Stimulated activated CD8-positive, alpha-beta memory T cell treated with anti-CD3 and anti-CD28 coated beads, Interleukin-2, amount 100 ng/mL, for 1 hour (primary cell): ENCODE measurements at places on chromosomes 16 and 17.

GRCh38 chr16:20323591-20324117, 3.7 kb downstream of the GP2 start:
- DNase-seq: no peak

- DNase-seq: no peak
Observed at GRCh38 chr17:78591263-78591671, 14.1 kb upstream of the DNAH17 start.

GRCh38 chr16:61836804-61837393, 199.3 kb downstream of the CDH8 start:
- DNase-seq: no peak

- DNase-seq: no peak
Observed at GRCh38 chr17:68420065-68420464, 37.2 kb downstream of the WIPI1 start.

DNA sequence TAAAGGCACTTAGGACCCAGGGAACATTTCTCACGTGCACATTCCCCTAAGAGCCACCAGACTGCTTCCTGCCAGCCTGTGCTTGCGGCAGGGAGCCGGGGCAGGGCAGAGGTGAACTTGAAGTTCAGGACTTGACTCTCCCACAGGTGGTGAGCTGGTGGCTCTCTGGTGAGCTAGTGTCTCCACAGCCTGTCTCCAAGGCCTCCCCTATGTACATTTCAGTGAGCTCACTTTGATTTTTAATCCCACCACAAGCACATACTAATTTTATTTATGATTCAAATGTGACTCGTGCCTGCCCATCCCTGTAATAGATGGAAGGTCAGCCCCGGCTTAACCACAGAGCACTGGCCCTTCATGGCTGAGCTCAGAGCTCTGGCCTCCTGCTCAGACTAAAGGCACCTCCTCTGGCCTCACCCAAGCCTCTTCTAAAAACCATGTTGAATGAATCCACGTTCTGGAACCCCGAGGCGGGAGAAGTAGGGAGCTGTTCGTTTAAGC, 9.2 kb downstream of the SNN start:
- no peak for DNase-seq

DNA sequence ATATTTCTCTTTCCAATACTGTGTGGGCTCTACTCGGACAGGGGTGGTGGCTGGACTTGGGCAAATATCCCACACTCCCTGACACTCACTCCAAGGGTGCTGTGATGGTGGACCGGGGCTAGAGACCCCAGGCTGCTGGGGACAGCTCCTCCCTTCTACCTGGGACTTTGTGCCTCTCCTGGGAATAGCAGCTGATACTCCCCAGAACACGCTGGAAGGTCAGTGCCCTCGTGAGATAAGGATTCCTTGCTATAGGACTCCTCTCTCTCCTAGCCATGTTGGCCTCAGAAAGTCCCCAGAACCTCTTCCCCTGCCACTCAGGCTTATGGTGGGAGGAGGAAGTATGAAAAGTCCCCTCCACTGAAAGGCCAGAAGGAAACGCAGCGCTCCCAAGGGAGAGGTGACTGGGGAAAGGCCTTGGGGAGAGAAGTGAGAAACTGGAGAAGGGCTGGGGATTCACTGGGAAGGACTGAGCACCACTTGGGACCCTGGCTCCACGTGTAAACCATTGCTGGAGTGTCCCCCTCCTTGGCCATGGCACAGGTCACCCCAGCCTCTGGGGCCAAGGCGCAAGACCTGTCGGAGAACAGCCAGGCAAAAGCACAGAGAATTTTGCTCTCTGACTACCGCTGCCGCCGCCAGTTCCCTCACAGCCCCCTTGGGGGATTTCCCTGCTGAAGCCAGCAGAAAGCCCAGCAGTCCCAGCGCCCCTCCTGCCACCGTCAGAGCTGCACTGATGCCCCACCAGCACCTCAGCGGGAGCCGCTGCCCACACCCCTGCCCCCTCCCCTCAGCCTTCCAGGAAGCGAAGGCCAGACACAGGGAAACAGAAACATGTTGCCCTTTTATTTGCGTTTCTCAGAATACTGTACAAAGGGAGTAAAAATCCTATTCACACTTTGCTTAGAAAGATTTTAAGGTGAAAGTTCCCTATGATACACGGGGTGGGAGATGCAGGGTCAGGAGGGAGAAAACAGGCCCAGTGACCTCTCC, 2.1 kb upstream of the GSDMB start:
- DNase-seq: no peak

- no peak for DNase-seq
Observed at GRCh38 chr17:49993423-49994060, 1.5 kb downstream of the DLX3 start.

- DNase-seq: no peak
Observed at GRCh38 chr17:77426676-77427386, 286.1 kb downstream of the SEC14L1 start.

GRCh38 chr17:81865733-81866439, 5.3 kb downstream of the ARHGDIA start:
- DNase-seq: no peak

DNA sequence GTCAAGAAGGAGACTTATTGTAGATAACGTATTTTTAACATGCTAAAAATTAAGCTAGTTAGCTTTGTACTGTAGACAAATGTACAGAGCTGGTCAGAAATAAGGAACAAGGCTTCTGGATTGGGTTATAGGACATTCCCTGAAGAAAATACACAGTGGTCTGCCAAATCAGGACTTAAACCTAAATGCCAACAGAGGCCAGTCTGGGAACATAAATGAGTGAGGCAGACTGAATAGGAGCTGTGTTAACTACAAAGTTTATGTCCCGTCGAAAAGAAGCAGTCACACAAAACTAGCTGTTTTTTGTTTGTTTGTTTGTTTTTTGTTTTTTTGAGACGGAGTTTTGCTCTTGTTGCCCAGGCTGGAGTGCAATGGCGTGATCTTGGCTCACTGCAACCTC, 120.4 kb upstream of the C17orf78 start:
- no peak for DNase-seq

DNA sequence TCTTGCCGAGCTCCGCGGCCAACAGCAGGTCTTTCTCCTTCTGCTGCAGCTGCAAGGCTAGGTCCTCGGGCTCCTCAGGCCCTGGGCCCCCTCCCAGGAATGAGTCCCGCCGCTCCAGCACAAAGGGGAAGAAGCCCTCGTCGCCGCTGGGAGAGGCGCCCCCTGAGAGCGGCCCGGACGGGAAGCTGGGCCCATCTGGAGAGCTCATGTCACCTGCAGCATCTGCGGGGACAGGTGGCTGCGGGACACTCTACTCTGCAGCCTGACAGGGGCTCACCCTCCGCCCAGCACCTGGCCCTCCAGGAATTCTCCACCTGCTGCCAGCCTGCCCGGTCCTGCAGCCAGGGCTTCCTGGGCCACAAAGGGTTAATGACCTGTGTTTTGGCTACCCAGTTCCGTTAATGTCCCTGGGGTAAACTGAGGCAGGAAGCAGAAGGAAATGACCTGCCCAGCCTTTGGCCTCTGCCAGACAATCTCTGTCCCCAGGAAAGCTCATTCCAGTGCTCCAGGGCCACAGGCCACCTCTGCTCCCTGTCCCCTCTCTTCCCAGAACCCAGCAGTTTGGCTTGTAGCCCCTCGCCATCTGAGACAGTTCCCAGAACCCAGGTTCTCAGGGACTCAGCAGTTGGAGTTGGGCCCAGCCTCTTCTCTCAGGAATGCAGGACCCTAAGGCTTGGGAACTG, 1.3 kb downstream of the BICDL2 start:
- no peak for DNase-seq

- no peak for DNase-seq
Observed at GRCh38 chr16:57341441-57342303, 16.9 kb upstream of the CCL22 start.

GRCh38 chr17:49987681-49988441, 7.2 kb downstream of the DLX3 start:
- no peak for DNase-seq

DNA sequence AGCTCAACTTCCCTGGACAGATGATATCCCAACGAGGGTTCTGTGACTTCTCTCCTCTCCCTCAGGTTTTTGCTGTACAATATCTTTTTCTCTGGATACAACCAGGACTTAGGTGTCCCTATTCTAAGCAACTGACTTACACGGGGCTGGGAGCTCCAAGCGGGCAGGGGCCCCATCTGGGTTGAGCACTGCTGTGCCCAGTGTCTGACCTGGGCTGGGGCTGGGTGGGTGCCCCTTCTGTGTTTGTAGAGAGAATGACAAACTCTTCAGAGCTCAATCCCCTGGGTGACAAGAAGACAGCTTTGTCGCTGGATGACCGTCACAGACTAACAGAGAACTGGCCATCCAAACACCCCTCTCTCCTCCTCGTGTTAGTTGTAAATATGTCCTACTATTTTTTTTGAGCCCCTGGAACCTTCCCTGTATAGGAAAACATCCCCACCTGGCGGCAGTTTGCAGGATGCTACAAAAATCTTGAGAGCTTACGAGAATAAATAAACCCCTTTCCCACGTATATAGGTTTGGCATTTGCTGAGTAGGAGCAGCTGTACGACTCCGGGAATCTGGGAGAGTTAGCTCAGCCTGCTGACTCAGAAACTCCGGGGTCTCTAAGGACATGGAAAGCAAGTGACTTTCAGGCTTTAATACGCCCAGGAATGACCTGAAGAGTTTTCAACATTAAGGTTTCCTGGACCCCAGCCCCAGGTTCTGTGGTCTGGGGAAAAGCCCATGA, 23.7 kb upstream of the RCVRN start:
- DNase-seq: no peak

DNA sequence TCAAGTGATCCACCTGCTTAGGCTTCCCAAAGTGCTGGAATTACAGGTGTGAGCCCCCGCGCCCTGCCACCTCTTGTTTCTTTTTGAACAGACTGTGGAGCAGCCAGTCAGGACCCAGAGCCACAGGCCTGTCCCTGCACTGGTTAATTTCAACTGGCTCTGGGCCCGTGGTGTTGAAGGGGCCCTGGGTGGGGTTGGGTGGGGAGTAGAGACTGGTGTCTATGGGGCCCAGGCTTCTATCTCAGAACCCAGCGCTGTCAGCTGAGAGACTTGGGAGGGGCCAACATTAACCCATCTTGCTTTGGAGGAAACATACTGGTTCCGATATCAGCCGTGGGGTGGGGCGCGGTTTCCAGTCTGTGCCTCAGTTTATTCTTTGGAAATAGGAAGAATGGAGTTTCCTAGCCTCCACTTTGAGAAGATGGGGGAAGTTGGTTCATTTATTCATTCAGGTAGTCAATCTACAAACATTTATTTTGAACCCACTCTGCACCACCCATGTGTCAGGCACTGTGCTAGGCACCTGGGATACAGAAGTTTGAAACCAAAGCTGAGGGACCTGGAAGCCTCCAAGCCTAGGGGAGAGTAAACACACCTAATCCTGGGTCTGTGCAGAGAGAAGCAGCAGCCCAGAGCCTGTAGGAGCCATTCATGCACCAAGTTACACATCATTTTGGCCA, 15.5 kb upstream of the SLC4A1 start:
- no peak for DNase-seq
